NCI-H2081 (cell line): ENCODE measurements at places on chromosomes 2 and 18.
A peak's percentile ranks its signal among the peaks of the same experiment; 100 is the strongest.

DNA sequence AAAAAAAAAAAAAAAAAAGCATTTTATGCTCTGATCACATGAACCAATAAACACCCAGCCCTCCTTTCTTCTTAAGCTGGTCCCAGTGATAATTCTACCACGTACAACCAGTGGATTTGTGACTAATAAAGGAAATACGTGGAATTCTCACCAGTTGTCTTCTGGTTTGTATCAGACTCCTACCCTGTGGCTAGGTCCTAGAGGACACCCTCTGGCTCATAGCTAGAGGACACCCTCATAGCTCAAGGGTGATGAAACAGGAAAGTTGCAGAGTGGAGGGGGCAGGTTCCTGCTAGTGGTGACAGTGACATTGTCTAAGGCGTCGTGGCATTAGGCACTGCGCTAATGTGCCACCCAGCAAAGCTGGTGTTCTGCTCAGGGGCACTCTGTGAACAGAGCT is 167.8 kb downstream of the BCL11A start:
- DNase-seq = no peak

GRCh38 chr2:67865917-67866316 is 196.9 kb downstream of the C1D start:
- DNase-seq = no peak

GRCh38 chr2:78681386-78681785 is 344.1 kb upstream of the REG3G start:
- DNase-seq = no peak

DNA sequence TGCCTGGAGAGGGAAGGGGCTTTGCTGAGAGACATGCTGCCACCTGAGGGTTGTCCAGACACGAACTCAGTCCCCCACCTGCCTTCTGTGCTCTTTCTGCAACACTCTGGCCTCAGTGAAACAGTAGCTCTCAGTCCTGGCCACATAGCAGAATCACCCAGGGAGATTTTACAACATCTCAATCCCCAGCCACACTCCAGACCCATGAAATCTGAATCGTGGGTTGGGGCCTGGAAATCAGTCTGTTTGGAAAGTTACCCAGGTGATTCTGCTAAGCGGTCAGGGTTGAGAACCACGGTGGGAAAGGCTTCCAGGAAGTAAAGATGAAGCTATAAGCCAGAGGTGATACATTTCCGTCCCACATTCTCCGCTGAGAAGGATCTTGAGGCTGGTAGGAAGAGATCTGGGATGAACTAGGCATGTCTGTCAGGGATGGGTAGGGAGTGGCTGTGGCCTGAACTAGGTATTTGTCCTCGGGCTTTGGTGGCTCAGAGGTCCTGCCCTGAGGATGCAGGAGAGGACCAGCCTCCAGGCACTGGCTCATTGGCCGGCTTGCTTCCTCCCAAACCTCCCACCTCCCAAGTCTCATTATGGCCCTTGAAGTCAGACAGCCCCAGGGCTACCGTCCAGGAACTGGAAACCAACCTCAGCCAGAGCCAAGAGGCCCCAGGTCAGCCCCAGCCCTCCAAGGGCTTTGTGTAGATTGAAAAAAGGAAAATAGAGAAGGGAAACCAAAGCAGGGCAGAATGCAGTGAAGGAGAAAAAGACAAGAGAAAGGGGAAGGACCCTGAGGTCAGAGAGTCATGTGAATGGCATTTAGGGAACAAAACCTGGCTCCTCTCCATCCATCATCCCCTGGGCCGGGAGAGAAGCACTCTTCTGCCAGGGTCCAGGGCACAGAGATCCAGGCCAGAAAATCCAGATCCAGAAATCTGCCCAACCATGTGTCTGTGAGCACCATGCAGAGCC is 119.6 kb downstream of the ZFP36L2 start:
- DNase-seq = no peak

- peak; percentile 73 for DNase-seq
Observed at GRCh38 chr2:85826990-85827878, 61.6 kb downstream of the ST3GAL5 start.

DNA sequence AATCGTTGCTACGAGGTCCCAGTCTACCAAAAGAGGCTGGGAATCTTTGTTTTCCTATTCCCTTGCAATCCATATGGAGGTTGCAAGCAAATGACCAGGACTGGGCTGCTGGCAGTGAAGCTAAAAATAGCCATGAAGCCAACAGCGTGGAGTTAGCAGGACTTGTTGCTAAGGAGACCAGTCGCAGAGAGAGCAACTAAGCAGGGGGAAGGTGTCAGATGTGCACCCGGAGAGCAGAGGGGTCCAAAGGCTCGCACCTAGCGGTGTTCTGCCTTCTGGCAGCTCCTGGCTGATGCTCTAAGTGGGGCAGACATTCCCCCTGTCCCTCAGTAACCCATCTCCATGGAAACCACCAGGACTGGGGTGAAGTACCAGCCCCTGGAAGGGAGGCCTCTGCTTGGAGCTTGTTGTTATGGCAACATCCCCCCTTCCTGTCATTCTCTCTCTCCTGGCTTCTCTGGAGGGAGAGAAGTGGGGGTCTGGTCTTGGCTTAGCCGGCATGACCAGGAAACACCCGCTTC is 84.6 kb downstream of the DNMT3A start:
- DNase-seq = peak; percentile 17

- no peak for DNase-seq
Observed at GRCh38 chr2:144548532-144549191, 28.7 kb upstream of the ZEB2 start.

DNA sequence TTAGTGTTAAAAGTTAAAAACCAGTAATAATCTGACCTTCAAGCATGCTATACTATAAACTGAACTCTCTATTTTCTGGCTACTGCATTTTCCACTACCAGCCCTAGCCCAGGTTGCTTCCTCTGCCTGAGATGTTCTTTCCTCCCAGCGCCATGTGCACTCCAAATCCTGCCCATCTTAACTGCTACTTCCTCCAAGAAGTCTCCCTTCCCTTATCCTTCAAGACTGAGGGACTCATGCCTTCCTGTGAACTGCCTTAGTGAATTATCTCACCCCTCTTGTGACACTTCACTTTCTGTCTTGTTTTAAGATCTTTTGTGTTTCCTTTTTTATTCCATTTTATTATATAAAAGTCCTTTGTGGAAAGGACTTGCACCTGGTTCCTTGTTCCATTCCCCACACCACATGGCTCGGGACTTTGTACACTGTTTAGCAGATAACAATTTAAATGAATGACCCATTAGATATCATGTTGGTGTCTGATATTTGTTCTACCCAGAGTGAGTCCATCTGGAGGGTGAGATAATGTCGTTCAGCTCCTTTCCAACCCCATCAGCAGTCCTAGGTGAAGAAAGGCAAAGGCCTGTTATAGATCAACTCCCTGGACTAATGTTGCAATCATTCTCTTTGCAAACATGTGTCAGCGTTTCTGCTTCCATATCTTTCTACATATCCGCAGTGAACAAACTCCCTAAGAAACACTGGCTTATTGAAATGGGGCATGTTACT is 20.9 kb upstream of the AGFG1 start:
- DNase-seq = no peak

GRCh38 chr2:106991866-106992265 is 105.9 kb upstream of the ST6GAL2 start:
- DNase-seq = no peak

- peak; percentile 91 for DNase-seq
Observed at GRCh38 chr2:169507698-169508097, 1.8 kb upstream of the KLHL41 start.

DNA sequence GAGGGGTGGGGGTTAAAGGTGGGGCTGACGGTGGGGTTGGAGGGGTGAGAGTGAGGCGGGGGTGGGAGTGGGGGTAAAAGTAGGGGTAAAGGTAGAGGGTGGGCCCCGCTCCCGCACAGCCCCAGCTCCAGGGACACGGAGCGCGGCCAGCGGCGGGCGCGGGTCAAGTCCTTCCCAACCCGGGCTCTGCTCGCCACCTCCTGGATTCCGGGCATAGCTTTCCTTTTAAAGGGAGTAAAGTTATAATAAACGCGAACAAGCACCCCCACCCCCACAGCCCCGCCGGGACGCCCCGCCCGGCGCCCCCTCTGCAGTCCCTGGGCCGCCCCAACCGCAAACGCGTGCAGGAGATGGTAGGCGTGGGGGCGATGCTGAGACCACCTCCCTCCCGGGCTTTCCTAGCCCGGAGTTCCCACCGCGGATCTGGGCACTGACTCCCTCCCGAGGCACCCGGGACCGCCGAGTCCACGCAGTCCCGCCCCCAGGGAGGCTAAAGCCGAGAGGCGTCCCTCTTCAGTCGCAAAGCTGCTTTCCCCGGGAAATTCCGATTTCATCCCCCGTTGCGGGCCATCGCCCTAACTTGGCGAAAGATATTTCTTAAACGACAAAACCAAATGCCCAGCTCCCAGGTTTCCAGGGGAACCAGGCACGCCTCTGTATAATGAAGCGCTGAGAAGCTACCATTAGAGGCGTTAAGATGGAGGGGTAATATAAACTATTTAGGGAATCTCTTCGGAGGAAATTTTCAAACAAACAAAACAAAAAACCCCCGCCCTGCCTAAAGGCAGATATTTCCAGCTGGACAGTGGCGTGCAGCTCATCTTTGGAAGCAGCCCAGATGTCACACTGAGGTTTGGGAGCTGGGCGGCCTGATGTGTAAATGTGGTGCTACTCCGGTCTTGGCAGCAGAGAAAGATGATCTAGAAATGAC is at the start of gene LIMS2:
LIMS2 (minus strand) TSS at position 200 of the 931 bp plus-strand sequence. CDS start 506 bp downstream, outside the sequence.
- DNase-seq = peak; percentile 9

DNA sequence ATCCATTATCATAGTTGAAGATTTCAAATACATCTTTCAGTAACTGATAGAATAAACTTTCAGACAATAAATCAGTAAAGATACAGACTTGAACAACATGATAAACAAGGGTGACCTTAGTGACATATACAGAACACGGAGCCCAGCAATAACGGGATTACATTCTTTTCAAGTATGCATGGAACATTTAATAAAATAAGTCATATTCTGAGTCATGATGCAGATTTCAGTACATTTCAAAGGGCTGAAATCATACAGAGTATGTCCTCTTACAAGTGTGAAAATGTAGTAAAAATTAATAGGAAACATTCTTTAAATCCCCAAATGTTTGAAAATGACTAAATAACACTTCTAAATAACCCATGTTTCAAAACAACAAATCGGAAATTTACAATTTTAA is 17.2 kb upstream of the KLHL29 start:
- no peak for DNase-seq

GRCh38 chr2:228707846-228708245 is 526.4 kb upstream of the SPHKAP start:
- DNase-seq = no peak

GRCh38 chr18:73861771-73862170 is 285.9 kb downstream of the FBXO15 start:
- DNase-seq = no peak

DNA sequence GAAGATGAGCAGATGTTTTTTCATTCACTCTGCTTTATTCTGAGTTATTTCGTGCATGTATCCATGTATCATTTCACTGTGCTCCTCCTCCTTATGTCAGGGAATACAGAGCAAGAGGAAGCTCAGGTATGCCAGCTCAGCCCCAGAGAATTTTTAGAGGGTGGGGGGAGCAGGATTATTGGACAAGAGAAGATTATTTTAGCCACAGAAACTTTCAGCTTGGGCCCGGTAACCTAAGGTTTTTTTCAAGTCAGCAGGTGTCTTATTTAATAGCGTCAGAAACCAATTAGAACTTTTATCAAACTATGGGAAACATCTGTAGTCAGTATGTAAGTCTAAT is 232.9 kb upstream of the SIX3 start:
- DNase-seq = peak; percentile 53

- no peak for DNase-seq
Observed at GRCh38 chr2:224449212-224450147, 47.6 kb upstream of the FAM124B start.

DNA sequence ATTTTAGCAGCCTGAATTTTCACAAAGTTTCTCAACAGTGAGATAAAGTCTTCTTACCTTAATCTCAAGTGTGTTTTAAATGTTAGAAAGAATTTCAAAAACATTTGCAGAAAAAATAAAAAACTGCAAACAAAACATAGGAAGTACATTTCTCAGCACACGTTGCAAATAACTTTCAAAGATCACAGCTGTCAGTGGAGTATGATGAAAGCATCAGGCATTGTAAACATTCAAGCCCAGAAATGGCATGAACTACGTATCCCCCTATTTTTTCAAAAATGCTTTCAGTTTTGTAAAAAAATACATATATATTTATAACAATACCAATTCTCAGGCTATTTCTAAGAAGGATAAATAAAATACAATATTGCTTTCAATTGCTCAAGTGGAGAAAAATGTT is 320.6 kb upstream of the TFPI start:
- DNase-seq = no peak

DNA sequence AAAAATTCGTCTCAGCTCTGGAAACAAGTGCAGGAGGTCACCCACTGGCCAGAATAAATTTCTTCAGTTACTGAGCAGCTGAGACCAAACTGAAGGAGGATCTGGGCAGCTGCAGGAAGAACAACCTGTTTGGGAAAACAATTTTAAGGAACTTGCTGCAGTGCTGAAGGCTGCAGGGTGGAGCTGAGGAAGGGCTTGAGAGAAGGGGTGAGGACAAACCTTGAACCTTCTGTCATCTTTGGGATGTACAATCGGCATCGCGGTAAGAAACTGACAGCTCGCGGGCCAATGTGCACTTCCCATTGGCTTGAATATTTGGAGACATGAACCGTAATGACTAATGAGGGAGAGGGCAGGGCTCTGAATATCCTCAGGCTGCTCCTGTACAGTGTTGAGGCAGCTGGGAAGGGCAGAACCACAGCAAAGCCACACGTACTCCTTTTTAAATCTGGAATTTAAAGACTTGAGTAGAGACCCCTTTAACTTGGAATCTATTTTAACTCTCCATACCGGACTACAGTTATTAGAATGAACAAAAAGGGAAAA is 90.3 kb downstream of the TACR1 start:
- no peak for DNase-seq

GRCh38 chr2:30679426-30680088 is 127.7 kb downstream of the CAPN13 start:
- no peak for DNase-seq

DNA sequence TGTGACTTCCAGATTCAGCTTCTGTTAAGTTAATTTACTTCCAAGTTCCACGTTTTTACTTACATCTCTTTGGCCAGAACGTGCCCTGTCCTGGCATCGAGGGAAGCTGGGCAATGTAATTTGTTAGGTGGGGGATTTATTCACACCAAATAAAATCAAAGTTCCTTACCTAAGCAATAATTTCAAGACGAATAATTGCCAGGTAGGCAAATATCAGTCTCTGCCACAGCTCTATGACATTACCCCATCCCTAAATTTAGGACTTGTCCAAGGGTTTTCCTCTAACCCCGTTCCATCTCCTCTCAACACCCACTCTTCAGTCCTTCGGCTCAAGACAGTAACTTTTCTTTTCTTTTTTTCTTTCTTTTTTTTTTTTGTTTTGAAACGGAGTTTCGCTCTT is 38.3 kb upstream of the LAMA1 start:
- no peak for DNase-seq
